ENCODE measurements at places on chromosomes 16 and 17. TPM values are rescaled to one million over a fixed set of nuclear protein-coding genes. Genes with fewer than 3 reads are reported as not detected.

GRCh38 chr16:9706217-9706836 is 475.9 kb downstream of the GRIN2A start:
- no peaks in the 10 kb centered on the region for H3K36me3 ChIP-seq
- no peak for DNase-seq
- no peak overlapping the region for H3K4me3 ChIP-seq

Gene SCARF1
- total RNA-seq = 19.8 TPM

GRCh38 chr16:49250689-49251088 is 30.9 kb downstream of the CBLN1 start:
- no peaks in the 10 kb centered on the region for H3K36me3 ChIP-seq
- peak; percentile 60 for DNase-seq
- H3K27me3 ChIP-seq = peaks cover 27% of the 10 kb centered on the region
- no peak overlapping the region for H3K27ac ChIP-seq

- H3K4me3 ChIP-seq = no peak overlapping the region
- no peaks in the 10 kb centered on the region for H3K4me1 ChIP-seq
- no peak for DNase-seq
- no peaks in the 10 kb centered on the region for H3K36me3 ChIP-seq
- no peaks in the 10 kb centered on the region for H3K27me3 ChIP-seq
- H3K27ac ChIP-seq = no peak overlapping the region
These were observed 47.8 kb downstream of the TNFRSF13B start for GRCh38 chr17:16923904-16924695.

- peaks cover 5% of the 10 kb centered on the region for H3K4me1 ChIP-seq
- no peak for DNase-seq
- peaks cover 85% of the 10 kb centered on the region for H3K36me3 ChIP-seq
- H3K4me3 ChIP-seq = no peak overlapping the region
These were observed 13.2 kb upstream of the ITGA2B start for GRCh38 chr17:44402564-44403172.

DNA sequence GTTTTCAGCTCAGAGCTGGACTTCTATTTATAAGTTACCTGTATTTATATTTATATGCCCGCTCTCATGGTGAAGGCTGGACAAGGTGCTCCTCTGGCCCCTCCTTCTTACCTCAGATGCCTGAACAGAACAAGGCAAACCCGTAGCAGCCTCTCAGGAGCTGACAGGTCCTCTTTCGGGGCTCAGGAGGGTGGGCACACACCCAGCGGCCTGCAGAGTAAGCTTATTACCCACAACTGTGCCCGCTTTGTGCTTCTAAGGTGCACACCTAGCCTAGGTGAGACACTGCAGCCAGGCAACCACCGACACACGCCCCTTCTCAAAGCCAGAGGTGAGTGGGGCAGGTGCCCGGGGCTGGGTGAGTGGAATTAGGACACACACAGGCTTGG is 5.3 kb downstream of the NKIRAS2 start:
- peaks cover 31% of the 10 kb centered on the region for H3K36me3 ChIP-seq
- no peak overlapping the region for H3K4me3 ChIP-seq
- no peak for DNase-seq
- H3K27ac ChIP-seq = peak overlapping the region; percentile 68
- H3K4me1 ChIP-seq = peaks cover 32% of the 10 kb centered on the region
- H3K27me3 ChIP-seq = no peaks in the 10 kb centered on the region

DNA sequence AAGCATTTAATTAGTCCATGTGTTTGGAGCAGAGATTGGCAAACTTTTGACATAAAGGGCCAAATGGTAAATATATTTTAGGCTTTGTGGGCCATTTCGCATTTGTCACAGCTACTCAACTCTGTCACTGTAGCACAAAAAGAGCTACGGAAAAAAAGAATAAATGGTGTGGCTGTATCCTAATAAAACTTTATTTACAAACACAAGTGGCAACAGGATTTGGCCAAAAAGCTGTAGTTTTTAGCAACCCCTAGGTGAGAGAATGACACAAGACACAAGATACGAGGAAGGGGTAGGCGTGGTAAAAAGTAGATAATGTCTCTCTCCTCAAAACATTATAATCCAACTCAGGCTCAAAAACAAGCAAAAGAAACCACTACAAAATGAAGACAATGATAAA is 66.5 kb downstream of the TTC19 start:
- DNase-seq = no peak
- H3K27me3 ChIP-seq = no peaks in the 10 kb centered on the region
- no peak overlapping the region for H3K27ac ChIP-seq
- H3K36me3 ChIP-seq = peaks cover 93% of the 10 kb centered on the region
- H3K4me1 ChIP-seq = peaks cover 16% of the 10 kb centered on the region

Gene PRSS21
- total RNA-seq = not detected

DNA sequence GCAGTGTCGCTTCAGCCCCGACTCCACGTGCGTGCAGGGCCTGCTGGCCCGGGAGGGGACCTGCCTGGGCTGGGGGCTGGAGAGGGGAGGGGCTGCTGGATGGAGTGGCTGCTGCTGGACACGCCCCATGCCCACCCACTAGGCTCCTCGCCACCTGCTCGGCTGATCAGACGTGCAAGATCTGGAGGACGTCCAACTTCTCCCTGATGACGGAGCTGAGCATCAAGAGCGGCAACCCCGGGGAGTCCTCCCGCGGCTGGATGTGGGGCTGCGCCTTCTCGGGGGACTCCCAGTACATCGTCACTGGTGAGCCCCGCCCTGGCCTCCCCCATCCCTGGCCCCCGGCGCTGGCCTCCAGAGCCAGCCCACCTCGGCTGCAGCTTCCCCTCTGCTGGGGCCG is 2.4 kb downstream of the BRICD5 start:
- H3K36me3 ChIP-seq = peaks cover 20% of the 10 kb centered on the region
- no peak overlapping the region for H3K4me3 ChIP-seq
- peaks cover 43% of the 10 kb centered on the region for H3K4me1 ChIP-seq

- DNase-seq = no peak
- no peaks in the 10 kb centered on the region for H3K27me3 ChIP-seq
- no peak overlapping the region for H3K4me3 ChIP-seq
- no peaks in the 10 kb centered on the region for H3K36me3 ChIP-seq
- no peak overlapping the region for H3K27ac ChIP-seq
These were observed 52.6 kb downstream of the ZFHX3 start for GRCh38 chr16:72995151-72995881.

Gene TOX3
- total RNA-seq = not detected

- H3K27ac ChIP-seq = no peak overlapping the region
- no peaks in the 10 kb centered on the region for H3K27me3 ChIP-seq
- peaks cover 39% of the 10 kb centered on the region for H3K4me1 ChIP-seq
- H3K36me3 ChIP-seq = no peaks in the 10 kb centered on the region
These were observed 7.5 kb downstream of the COTL1 start for GRCh38 chr16:84610376-84610775.

DNA sequence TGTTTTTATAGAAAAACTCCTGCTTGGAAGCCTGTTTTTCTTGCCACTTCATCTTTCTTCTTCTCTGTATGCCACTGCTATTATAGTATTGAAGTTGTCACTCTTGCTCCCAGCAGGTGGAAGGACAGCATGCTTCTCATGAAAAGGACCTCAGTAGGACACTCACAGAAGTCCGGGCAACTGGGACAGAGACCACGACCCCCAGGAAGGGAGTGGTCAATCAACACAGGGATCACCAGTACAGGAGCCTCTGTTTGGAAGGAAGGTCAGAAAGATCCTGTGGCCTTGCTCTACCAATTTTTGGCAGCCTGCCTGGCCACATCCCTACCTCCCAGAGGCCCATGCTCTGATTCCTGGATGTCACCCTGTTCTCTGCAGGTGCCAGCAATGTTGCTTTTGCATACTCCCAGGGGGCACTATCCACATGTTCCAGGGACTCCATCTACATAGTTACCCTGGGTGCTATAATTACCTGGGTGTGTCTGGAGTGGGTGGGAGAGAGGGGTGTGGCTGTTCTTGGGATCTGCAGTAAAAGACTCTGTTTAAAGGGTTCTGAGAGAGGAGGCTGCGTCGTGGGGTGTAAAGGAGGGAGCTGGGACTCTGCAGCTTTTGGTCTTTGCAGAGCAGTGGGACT is 13.7 kb upstream of the AKAP10 start:
- peaks cover 4% of the 10 kb centered on the region for H3K4me1 ChIP-seq
- DNase-seq = no peak

Gene RAB11FIP4
- 1.2 TPM for total RNA-seq

GRCh38 chr17:45896803-45897693 is 2.7 kb downstream of the MAPT start:
- H3K36me3 ChIP-seq = no peaks in the 10 kb centered on the region
- H3K4me1 ChIP-seq = peaks cover 35% of the 10 kb centered on the region
- DNase-seq = no peak
- H3K27ac ChIP-seq = no peak overlapping the region
- H3K27me3 ChIP-seq = peaks cover 50% of the 10 kb centered on the region

DNA sequence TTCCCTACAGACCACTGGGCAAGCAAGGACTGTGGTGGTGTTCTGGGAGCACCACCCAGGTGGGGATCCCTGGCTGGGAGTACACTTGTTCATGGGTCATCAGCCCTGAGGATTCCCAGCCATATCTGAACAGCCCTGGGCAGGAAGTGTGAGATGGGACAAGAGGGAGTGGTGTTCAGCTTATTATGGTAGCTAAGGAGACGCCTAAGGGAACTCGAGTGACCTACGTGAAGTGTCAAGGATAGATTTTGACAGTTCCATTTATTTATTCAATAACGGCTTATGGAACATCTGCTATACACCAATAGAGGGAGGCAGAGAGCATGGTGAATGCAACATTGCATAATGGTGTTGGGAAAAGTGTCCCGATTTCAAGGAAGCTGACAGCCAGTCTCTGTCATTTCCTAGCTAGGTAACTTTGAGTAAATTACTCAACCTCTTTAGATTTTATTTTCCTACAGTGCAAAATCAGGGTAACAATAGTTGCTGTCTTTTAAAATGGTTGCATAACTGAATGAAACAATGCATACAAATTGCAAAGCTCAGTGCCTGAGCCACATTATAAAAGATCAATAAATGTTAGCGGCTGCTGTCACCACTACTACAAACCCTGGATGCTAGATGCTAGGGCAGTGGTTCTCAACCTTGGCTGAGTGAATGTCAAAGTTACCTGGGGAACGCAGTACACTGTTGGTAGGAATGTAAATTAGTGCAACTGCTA is 534.1 kb downstream of the GRIN2A start:
- peak; percentile 45 for DNase-seq
- no peak overlapping the region for H3K4me3 ChIP-seq
- H3K27ac ChIP-seq = no peak overlapping the region
- H3K4me1 ChIP-seq = peaks cover 5% of the 10 kb centered on the region
- H3K27me3 ChIP-seq = no peaks in the 10 kb centered on the region

DNA sequence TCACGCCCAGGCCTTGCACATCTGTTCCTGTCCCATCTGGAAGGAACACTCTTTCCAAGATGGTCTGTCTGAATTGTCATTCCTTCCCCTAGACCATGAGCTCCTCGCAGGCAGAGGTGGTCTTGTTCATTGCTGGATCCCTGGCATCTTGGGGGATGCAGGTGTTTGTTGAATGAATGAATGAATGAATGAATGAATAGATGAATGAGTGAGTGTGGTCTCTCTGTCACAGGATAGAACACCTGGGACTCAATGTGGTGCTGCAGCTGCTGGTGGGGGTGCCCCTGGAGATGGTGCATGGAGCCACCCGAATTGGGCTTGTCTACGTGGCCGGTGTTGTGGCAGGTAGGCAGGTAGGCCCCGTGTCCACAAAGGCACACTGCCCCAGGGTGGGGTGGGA is 32.2 kb downstream of the RHBDL3 start:
- no peaks in the 10 kb centered on the region for H3K4me1 ChIP-seq
- no peak for DNase-seq
- no peaks in the 10 kb centered on the region for H3K27me3 ChIP-seq
- no peaks in the 10 kb centered on the region for H3K36me3 ChIP-seq
- H3K4me3 ChIP-seq = no peak overlapping the region

DNA sequence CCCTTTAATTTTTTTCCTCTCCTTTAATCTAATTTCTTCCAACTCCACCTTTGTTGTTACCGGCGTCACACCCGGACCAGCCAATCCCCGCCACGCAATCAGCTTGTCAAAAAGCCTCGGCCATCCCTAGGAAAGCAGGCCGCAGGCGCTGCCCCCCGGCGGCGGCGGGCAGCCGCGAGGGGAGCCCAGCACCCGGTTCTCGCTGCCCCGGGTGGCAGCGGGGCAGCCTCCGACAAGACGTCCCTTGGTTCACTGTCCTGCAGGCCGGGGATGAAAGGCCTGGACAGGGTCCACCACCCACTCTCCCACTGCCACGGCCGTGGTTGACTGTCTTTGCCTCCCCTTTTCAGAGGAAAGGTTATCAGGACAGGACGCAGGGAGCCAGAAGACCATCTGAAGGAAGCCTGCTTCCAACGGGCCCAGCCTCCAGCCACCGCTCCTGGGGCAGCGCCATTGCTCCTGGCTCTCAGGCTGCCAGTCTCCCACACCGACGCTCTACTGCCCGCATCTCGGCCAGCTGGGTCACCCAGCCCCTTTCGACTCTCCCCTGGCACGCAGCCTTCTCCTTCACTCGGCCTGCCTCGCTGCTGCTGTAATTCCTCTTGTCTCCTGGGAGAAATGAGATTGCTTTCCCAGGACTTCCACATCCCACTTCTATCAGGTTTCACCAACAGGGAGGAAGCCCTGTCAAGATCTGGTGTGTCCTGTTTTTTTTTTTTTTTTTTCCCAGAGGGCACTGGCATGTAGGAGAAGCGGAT is 2.8 kb upstream of the UBTF start:
- no peaks in the 10 kb centered on the region for H3K36me3 ChIP-seq
- no peaks in the 10 kb centered on the region for H3K27me3 ChIP-seq
- H3K4me3 ChIP-seq = peak overlapping the region; percentile 92
- peak overlapping the region; percentile 100 for H3K27ac ChIP-seq

GRCh38 chr17:17931159-17931558 is 41.0 kb downstream of the TOM1L2 start:
- no peak overlapping the region for H3K4me3 ChIP-seq
- H3K27me3 ChIP-seq = no peaks in the 10 kb centered on the region
- no peak overlapping the region for H3K27ac ChIP-seq
- DNase-seq = no peak

Gene MT4
- total RNA-seq = not detected

DNA sequence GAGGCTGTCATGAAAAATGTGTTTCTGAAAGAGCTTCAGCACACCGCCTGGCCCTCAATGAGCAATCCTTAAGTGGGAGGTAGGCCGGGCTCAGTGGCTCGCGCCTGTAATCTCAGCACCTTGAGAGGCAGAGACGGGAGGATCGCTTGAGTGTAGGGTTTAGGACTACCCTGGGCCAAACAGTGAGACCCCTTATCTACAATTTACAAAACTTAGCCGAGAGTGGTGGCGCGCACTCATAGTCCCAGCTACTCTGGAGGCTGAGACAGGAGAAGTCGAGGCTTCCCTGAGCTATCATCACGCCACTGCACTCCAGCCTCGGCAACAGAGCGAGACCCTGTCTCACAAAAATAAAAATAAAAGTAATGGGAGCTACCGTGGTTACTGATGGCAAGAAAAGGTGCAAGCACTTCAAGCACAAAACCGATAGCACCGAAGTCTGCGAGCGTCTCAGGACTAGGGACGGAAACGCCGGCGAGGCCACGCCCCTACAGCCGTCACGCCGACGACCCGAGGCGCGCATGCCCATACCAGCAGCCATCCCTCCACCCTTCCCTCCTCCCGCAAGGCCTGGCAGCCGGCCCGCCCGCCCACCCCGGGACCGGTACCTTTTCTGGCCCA is 607 bp downstream of the THUMPD1 start:
- H3K36me3 ChIP-seq = peaks cover 31% of the 10 kb centered on the region
- DNase-seq = peak; percentile 98
- no peaks in the 10 kb centered on the region for H3K27me3 ChIP-seq
- peak overlapping the region; percentile 69 for H3K4me3 ChIP-seq

Gene NPIPB9
- 0.66 TPM for total RNA-seq

- H3K36me3 ChIP-seq = peaks cover 97% of the 10 kb centered on the region
- H3K4me3 ChIP-seq = no peak overlapping the region
- H3K27ac ChIP-seq = no peak overlapping the region
These were observed 72.3 kb downstream of the SEC14L1 start for GRCh38 chr17:77212833-77213777.

- peak overlapping the region; percentile 82 for H3K27ac ChIP-seq
- peaks cover 24% of the 10 kb centered on the region for H3K4me1 ChIP-seq
- H3K27me3 ChIP-seq = no peaks in the 10 kb centered on the region
- peak overlapping the region; percentile 76 for H3K4me3 ChIP-seq
- no peak for DNase-seq
These were observed 502 bp downstream of the FAAP100 start for GRCh38 chr17:81551458-81552243.

Gene GCGR
- 0.40 TPM for total RNA-seq

Gene PRSS22
- not detected for total RNA-seq
